ENCODE measurements at places on chromosomes 12 and 14. TPM values are rescaled to one million over a fixed set of nuclear protein-coding genes. Genes with fewer than 3 reads are reported as not detected.

Gene CMKLR1
- total RNA-seq, result not detected

Gene SERPINA1
- total RNA-seq, result 0.16 TPM

Gene GMFB
- 38.0 TPM for total RNA-seq

Gene GPR162
- total RNA-seq, result 0.18 TPM

Gene MYH6
- not detected for total RNA-seq

Gene ALDH1L2
- 0.52 TPM for total RNA-seq

Gene ART4
- not detected for total RNA-seq

Gene C12orf54
- total RNA-seq, result not detected

Gene ZNF140
- 14.9 TPM for total RNA-seq

Gene FAM186B
- not detected for total RNA-seq

Gene ZC2HC1C
- total RNA-seq, result 1.8 TPM

All from T-helper 2 cell treated with Interferon-gamma antibody and Interleukin-4, amounts not matched to agents 100 ng/mL and 5 ng/mL, for 36 hours (primary cell).